ENCODE measurements at places on chromosomes 6 and 20. TPM values are rescaled to one million over a fixed set of nuclear protein-coding genes. Genes with fewer than 3 reads are reported as not detected.

ACSS2 gene
- 91.9 TPM for total RNA-seq

MEI4 gene
- total RNA-seq: 0.27 TPM

CDH26 gene
- 2.2 TPM for total RNA-seq

OOEP gene
- total RNA-seq: not detected

MPIG6B gene
- total RNA-seq: not detected

STMND1 gene
- total RNA-seq: 0.27 TPM

GSTA3 gene
- total RNA-seq: not detected

SCGN gene
- total RNA-seq: 25.7 TPM
